ENCODE measurements at places on chromosomes 11 and 22.

- DNase-seq: no peak
These were observed 4.7 kb upstream of the APOA1 start for GRCh38 chr11:116842117-116842516.

- no peak for DNase-seq
These were observed 41.4 kb upstream of the PCF11 start for GRCh38 chr11:83115551-83115950.

DNA sequence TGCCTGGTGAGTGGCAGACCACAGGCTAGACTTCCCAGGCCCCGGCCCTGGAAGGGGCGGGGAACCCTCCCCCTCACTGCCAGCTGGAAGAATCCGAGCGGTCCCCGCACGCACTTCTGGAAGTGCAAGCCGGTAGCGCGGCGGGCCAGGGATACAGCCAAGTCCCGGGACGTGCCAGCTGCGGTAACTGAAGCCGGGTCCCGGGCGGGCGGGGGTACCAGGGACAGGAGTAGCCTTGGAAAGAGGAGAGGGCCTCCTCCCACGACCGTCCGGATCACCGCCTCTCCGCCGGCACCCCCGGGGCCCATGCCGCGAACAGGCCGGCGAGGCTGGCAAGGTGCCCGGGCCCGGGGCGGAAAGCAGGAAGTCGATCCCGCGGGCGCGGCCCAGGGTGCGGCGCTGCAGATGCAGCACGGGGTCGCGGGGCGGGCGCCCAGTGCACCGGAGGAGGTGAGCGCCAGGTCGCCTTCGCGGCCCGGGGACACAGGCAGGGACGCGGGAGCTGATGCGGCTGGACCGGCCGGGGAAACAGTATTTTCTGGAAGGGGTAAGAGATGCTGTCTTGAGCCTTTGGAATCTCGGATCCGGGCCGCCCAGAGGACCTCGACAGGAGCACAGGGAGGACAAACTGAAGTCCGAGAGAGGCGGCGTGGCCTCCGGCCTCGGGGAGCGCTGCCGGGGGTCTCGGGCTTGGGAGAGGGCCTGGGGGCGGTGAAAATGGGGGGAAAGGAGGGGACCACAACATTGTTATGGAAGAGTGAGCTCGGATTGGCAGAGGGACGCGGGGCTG, 783 bp upstream of the SLC35C1 start:
- DNase-seq: peak; percentile 64

- DNase-seq: no peak
These were observed 79.7 kb upstream of the CSNK2A3 start for GRCh38 chr11:11432621-11433319.

DNA sequence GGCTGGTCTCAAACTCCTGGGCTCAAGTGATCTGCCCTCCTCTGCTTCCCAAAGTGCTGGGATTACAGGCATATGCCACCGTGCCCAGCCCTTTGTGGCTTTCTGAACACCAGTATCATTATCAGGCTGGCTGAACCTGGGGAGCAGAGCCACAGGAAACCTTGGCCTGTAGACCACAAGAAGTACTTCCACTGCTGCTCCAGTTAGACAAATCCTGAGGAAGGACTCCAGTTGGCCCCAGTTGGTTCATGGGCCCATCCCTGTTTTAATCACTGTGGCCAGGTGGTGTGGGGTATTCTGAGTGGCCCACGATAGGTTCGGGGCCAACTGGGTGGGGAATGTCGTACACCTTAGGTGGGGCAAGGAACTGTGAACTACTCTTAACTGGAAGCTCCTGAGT, 5.5 kb upstream of the DUSP18 start:
- no peak for DNase-seq

DNA sequence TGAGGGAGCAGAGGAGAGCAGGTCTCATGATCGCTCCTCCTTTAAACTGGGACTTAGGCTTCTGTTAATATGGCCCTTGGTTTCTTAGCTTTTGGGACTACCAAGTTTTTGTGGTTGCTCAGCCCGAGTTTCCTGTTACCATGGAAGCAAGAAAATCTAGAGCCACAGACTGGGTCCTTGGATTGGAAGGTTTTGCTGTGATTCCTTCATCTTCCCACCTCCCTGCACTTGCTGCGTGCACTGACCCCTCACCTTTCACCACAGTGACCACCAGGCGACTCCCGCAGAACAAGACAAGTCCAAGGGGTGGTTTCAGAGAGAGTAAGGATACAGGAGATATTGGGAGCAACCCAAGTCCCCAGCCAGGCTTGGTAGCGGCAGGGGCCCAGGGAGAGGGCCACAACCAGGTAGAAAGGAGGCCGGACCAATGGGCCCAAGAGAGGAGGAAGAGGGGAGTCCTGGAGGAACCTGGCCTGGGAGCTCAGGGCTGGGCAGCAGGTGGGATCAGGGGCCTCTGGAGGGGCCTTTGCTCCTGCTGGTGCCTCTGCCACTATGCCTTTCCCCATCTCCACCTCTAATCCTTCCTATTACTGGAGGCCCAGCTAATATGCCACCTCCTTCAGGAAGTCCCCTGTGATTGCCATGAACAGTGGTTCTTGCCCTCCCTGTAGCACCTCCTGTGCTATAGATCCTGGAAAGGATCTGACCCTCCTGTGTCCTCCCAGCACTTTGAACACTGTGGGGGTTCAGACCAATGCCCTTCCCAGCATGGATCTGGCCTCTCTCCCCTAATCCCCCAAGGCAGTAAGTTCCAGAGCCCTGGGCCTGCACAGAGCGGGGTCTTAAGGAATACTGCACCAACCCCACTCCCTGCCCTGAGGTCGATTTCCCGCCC, 21.2 kb downstream of the CSF2RB start:
- no peak for DNase-seq

DNA sequence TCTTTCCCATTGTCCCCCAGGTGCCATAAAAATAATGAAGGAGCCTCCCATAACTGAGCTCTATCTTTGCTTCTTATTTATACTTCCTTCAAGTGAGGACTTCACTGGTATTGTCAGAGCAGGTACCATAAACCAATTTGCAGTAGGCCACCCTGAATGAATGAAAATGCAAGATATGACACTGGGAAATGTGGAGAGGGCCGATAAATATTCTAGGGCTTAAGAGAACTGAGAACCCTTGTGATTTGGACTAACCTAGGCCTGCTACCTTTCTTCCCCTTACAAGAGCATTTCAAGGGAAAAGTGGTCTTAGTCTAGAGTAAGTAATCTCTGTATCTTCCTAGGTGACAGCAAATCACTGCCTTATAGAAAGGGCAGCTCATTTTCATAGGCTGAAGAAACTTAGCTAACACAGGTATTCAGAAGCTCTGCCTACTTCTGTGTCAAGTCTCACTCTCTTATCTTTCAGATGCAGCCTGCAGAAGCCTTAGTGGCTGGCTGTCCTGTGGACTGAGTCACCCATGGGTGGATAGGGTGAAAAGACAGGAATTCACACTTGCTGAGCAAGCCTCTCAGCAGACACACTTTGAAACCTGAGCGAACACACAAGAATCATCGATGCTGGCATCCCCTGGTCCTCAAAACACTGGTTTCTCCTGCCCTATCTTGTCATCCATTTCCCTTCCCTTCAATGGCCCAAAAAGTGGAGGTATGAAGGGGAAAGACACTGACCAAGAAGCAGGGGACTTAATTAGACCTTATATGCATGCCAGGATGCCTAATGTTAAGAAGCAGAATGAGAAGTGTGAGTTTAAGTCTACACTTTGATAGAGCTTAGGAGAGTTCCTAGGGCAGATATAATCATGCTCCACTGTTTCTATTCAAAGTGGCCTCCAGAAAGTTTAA, 15.2 kb downstream of the NRIP3 start:
- no peak for DNase-seq

- no peak for DNase-seq
These were observed 100.6 kb upstream of the FGF3 start for GRCh38 chr11:69919659-69920344.

DNA sequence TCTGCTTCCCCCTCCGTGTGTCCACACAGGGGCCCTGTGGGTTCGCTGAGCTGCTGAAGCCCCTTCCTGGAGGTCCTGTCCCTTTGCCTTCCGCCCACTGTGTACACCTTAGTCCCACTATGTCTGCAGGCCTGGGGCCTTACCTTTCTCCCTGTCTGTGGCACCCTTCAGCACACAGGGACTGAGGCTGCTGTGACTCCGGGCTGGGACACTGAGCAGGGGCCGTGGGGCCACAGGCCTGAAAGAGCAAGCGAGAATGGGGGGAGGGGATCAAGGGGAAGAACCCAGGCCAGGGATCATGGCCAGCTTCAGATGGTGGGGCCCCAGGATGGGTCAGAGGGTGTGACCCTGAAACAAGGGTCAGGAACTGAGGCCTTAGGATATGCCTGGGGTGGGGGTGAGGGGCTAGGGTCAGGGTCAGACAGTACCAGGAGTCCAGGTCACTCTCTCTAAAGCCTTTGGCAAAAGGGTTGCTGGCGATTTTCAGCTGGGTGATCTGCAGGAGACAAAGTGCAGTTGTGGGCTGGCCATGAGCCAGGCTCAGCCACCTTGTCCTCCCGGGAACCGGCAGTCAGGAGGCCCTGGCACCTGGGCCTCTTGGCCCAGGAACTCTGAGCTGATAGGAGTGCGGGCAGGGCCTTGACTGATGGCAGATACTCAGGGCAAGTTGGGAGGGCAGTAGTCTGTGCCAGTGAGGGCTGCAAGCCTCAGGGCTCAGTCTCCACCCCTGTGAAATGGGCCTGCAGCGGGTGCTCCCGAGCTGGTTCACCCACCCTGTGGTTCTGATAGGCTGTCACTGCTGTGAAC, 2.6 kb upstream of the NUDT8 start:
- DNase-seq: no peak

DNA sequence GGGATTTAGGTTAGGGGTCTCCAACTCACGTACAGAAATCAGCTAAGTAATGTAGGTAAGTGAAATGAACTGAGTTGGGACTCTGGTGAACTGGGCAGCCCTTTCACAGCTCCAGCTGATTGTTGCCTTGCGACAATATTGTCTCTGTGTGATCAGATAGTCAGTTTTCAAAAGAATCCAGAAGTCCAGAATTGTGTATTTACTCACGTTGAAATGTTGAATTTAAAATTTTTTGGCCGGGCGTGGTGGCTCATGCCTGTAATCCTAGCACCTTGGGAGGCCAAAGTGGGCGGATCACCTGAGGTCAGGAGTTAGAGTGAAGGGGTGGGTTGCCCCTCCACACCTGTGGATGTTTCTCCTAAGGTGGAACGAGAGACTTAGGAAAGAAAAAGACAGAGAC, 18.8 kb upstream of the WDR74 start:
- no peak for DNase-seq

All from activated CD4-positive, alpha-beta T cell treated with anti-CD3 and anti-CD28 coated beads, Interleukin-2, Interleukin-6, amounts not matched to agents 100 ng/mL and 50 ng/mL, durations not matched to agents 16 hours and 8 hours (primary cell).